Upper lobe of right lung (tissue), 1 donor: ENCODE measurements at places on chromosomes 2 and 18. TPM values are rescaled to one million over a fixed set of nuclear protein-coding genes. Genes with fewer than 3 reads are reported as not detected.
A peak's percentile ranks its signal among the peaks of the same experiment; 100 is the strongest.

HNRNPLL gene
- total RNA-seq, result 56.8 TPM

DNA sequence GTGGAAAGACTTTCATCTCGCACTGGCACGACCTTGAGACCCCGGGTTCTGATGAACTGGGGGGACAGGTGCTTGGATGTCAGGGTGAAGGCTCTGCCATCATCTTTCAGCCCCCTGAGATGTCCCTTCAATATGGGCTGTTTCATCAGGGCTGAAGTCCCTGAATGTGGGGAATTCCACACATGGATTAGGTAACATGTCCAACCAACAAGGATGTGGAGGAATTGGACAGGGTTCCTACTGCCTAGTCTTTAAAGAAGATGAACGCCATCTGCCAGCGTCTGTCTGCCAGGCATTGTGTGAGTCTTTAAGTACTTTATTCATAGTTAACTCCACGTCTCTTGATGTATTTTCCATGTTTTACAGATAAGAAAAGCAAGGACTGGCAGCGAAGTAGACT, 5.9 kb upstream of the GRHL1 start:
- H3K4me3 ChIP-seq, result no peak overlapping the region
- H3K36me3 ChIP-seq, result no peaks in the 10 kb centered on the region
- no peak overlapping the region for H3K27ac ChIP-seq
- DNase-seq, result no peak
- peaks cover under 1% of the 10 kb centered on the region for H3K4me1 ChIP-seq
- peaks cover 4% of the 10 kb centered on the region for H3K27me3 ChIP-seq

CRYGC gene
- not detected for total RNA-seq

RNF125 gene
- total RNA-seq, result 6.5 TPM

DNA sequence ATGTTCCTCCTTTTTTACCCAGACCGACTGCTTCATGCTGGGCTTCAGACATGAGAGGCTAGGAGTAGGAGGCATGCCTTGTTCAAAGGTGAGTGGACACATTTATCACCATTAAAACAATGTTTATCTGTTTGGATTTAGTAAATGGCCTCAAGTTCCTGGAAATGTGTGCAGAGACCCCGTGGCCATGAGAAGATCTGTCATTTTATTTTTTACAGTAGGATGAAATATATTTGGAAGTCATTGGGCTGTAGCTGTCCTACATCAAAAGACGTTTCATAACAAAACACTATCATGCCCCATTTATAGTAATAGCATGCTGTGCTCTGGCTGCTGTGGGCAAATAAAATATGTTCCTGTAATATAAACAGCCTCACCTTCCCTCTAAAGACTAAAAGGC, 403.9 kb upstream of the TNP1 start:
- no peaks in the 10 kb centered on the region for H3K4me1 ChIP-seq
- no peak overlapping the region for H3K27ac ChIP-seq
- no peaks in the 10 kb centered on the region for H3K27me3 ChIP-seq
- no peak for DNase-seq
- no peaks in the 10 kb centered on the region for H3K36me3 ChIP-seq
- H3K4me3 ChIP-seq, result no peak overlapping the region

DNA sequence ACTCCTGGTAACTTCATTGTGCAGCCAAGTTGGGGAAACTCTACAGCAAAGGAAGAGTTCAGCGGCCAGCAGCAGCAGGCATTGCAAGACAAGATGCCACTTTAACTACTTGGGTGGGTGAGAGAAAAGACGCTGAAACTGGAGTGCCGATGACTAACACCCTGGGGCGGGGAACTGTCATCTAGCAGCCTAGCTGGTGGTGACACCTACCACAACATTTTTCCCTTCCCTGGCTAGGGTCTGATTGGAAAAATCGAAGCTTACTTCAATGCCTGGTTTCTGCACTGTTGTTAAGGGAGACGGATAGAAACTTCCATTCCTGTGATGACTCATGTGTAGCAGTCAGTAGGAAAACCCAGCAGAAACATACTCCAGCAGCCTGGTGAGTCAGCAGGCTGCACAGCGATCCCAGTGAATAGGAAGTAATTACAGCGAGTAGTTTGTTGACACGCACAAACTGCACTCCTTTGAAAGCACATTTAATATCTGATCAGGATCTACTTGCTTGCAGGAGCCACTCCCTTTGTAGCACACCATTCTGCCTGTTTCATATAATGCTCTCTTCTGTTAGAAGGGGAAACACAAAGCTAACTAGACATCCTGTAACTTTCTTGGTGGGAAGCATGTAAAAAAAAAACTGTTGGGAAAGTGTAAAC, 62.1 kb upstream of the MAPRE2 start:
- peak overlapping the region; percentile 64 for H3K27ac ChIP-seq
- no peaks in the 10 kb centered on the region for H3K27me3 ChIP-seq
- H3K36me3 ChIP-seq, result no peaks in the 10 kb centered on the region
- H3K4me1 ChIP-seq, result peaks cover 5% of the 10 kb centered on the region
- peak overlapping the region; percentile 77 for H3K4me3 ChIP-seq

GRCh38 chr2:60064687-60065389, 488.6 kb downstream of the BCL11A start:
- no peak overlapping the region for H3K4me3 ChIP-seq
- no peaks in the 10 kb centered on the region for H3K36me3 ChIP-seq
- H3K27me3 ChIP-seq, result peaks cover 4% of the 10 kb centered on the region
- no peak for DNase-seq

GRCh38 chr18:21099442-21099841, 12.2 kb downstream of the ROCK1 start:
- no peak for DNase-seq
- no peak overlapping the region for H3K27ac ChIP-seq
- no peak overlapping the region for H3K4me3 ChIP-seq

- no peaks in the 10 kb centered on the region for H3K27me3 ChIP-seq
- H3K4me3 ChIP-seq, result no peak overlapping the region
- no peaks in the 10 kb centered on the region for H3K36me3 ChIP-seq
- no peak for DNase-seq
- no peak overlapping the region for H3K27ac ChIP-seq
- H3K4me1 ChIP-seq, result no peaks in the 10 kb centered on the region
These were observed 76.8 kb downstream of the PLA2R1 start for GRCh38 chr2:159985656-159986055.

DNA sequence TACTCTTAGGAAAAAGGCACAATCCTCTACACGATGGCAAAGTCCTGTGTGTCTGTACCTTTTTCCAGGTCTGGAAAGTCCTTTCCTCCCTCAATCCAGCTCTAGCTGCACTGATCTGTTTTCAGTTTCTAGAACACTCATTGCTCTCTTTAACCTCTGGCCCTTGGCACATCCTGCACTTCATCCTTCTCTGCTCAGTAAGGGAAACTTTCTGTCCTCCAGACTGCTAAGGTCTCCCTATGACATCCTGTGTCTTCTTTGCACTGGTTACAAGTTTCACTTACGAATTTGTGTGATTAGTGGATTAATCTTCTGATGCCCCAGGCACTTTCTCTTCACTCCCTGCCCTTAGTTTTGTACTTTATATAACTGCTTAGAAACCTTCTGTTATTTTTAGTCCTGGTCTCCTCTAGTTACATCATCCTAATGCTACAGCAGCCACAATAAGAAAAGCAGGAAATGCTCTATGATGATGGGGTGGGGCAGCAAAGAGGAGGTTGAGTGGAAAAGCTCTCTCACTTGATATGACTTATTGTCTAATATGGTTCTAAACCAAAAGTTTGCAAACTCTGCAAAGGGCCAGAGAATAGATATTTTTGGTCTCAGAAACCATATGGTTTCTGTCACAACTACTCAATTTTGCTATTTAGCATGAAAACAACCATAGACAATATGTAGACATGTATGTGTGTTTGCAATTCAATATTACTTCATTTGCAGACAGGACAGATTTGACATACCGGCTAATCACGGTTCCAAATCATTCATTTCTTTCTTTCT, 568.2 kb downstream of the THSD7B start:
- no peak for DNase-seq
- no peaks in the 10 kb centered on the region for H3K27me3 ChIP-seq
- no peaks in the 10 kb centered on the region for H3K36me3 ChIP-seq
- no peaks in the 10 kb centered on the region for H3K4me1 ChIP-seq

SKA1 gene
- total RNA-seq, result 0.52 TPM

DNA sequence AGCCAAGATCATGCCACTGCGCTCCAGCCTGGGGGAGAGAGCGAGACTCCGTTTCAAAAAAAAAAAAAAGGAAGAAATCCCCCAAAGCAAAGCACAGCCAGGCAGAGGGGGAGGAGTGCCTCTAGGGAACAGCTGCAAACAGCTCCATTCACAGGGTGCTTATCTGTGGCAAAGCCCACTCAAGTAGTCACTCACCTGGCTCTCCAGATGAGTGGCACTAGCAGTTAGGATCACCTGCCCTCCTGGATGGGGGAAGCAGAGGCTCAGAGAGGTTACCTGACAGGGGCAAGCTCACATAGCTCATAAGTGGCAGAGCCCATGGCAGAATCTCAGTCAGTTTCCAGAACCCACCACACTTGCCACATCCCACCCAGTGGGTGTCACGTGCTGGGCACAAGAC, 30.3 kb downstream of the TFCP2L1 start:
- H3K27ac ChIP-seq, result peak overlapping the region; percentile 47
- peak; percentile 78 for DNase-seq
- H3K36me3 ChIP-seq, result no peaks in the 10 kb centered on the region

DNA sequence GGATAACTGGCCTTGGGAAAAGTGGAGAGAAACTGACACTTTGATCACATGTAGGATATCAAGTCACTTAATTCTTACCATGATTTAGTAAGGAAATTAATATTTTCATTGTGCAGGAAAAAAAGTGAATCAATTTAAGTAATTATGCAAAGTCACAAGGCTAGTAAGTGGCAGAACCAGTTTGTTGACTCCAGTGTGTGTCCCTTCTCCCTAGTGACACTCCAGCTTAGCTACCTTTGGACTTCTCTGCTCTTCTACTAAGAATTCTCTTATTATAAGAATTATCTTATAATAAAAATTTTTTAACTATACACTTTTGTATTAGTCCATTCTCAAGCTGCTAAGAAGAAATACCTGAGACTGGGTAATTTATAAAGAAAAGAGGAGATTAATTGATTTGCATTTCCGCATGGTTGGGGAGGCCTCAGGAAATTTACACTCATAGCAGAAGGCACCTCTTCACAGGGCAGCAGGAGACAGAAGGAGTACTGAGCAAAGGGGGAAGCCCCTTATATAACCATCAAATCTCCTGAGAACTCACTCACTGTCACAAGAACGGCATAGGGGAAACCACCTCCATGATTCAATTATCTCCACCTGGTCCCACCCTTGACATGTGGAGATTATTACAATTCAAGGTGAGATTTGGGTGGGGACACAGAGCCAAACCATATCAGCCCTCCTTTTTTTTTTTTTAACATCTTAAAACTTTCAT, 13.6 kb downstream of the COL4A4 start:
- H3K36me3 ChIP-seq, result no peaks in the 10 kb centered on the region
- no peaks in the 10 kb centered on the region for H3K27me3 ChIP-seq
- H3K27ac ChIP-seq, result no peak overlapping the region
- DNase-seq, result no peak

- H3K27me3 ChIP-seq, result no peaks in the 10 kb centered on the region
- no peaks in the 10 kb centered on the region for H3K4me1 ChIP-seq
- H3K27ac ChIP-seq, result no peak overlapping the region
- no peaks in the 10 kb centered on the region for H3K36me3 ChIP-seq
These were observed 27.1 kb downstream of the PID1 start for GRCh38 chr2:229243890-229244560.

TUBB8B gene
- total RNA-seq, result 0.38 TPM
